ENCODE measurements at places on chromosomes 1 and 21.

DNA sequence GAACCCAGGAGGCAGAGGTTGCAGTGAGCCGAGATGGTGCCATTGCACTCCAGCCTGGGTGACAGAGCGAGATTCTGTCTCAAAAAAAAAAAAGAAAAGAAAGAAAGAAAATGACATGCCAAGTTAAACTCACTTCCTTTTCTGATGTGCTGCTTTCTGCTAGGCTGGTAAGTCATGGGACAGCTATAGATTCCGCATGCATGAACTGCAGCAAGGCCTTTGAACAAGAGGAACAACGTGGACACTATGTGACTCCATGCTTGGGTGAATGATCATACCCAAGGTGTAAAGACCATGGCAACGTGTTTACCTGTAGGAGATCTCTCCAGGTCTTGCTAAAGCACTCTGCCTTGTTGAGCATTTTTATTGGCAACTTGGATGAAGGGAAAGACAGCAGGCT is 10.3 kb upstream of the TTF2 start:
- DNase-seq, result no peak

DNA sequence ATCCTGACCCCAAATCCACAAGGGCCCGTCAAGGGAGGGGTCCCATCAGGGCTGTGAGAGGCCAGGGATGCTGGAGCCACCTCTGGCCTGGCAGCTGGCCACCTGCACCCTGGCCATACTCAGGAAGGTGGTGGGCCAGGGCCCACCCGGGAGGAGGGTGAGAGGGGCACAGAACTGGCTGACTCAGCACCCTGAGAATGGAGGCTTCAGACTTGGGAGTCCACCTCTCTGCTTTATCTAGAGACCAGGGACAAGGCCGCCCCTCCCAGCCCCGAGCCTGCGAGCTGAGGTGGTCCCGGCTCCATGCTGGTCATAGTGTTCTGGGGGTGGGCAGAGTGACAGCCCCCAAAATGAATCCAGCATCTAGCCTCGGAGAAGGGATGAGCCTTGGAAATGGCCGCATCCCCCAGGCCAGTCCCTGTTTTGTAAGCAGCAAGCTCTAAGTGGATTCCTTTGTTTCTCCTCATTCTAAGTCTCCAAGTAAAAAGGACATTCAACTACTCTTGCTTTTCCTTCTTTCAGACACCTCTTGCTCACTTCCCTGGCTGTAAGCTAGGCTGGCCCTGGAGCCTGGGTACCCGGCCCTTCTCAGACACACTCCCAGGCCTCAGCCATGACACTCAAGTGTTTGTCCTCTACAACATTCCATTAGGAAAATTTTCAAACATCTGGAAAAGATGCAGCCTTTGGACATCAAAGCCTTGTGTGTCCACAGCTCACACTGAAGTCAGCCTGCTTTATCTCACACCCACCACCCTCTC is 12.3 kb downstream of the WNT3A start:
- DNase-seq, result no peak

DNA sequence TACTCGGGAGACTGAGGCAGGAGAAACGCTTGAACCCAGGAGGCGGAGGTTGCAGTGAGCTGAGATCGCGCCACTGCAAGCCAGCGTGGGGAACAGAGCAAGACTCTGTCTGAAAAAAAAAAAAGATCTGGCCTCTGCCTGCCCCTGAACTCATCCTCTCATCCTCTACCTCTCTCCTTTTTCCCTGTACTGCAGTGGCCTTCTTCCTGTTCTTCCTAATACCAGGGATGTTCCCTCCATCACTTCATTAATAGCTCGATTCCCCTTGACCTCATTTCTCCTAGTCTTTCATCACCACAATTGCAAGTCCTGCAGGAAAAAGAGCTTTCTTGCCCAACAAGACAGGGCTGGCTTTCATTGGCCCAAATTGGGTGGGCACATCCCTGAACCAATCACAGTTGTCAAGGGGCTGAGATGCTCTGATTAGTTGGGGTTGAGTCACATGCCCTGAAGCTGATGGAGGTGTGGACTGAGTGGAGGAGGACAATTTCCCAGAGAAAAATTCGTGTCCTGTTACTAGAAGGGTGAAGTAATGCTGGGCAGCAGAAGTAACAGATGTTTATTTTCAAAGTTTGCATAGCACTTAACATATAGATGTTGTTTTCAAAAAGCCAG is 86.8 kb upstream of the PUM1 start:
- DNase-seq, result no peak

- DNase-seq, result no peak
These were observed 84.2 kb downstream of the KIRREL1 start for GRCh38 chr1:158077411-158078256.

DNA sequence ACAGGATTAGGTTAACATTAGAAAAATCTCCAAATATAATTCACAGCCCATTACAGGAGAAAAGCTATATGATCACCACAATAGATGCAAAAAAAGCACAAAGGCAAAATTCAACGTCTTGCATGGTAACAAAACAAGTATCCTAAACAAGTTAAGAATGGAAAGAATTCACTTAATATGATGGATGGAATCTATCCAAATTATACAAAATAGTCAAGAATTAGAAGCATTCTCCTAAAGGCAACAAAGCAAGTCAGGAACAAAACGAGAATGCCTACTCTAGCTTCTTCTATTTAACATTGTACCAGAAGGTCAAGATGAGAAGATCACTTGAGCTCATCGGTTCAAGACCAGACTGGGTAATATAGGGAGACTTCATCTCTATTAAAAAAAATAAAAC is 442.8 kb downstream of the SETD4 start:
- DNase-seq, result no peak

DNA sequence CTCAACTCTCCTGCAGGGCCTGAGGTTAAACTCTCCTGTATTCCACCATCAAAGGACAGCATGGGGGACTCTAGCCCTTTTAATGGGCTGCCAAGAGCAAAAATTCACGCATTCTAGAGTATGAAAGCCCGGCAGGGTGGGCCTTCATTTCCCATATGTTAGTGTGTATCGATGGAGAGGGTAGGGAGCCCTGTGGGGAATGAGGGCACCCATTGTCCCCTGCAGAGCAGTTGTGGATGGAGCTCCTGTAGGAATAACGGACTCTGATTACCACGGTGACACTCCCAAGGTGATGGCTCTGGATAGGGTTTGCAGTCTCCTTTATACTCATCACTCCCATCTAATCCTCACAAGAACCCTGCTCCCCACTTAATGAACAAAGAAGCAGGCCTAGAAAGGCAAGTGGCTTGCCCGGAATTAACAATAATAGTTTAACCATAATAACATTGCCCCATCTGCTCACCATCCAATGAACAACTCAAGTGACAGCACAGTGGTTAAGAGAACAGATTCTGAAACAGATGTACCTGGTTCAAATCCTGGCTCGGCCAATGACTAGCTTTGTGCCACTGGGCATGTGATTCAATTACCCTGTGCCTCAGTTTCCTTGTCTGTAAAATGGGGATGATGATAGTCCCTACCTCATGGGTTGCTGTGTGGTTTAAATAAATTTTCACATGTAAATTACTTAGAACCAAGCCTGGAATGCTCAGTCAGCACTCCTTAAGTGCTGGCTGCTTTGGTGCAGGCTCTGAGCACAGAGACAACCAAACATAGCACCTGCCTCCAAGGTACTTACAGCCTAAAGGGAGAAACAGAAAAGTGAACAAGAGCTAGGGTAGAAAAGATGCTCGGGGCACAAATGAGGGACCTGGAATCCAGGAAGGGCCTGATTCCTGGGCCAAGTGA is 29.0 kb downstream of the HIVEP3 start:
- DNase-seq, result no peak

- DNase-seq, result no peak
These were observed 48.0 kb downstream of the NID1 start for GRCh38 chr1:236016782-236017400.

DNA sequence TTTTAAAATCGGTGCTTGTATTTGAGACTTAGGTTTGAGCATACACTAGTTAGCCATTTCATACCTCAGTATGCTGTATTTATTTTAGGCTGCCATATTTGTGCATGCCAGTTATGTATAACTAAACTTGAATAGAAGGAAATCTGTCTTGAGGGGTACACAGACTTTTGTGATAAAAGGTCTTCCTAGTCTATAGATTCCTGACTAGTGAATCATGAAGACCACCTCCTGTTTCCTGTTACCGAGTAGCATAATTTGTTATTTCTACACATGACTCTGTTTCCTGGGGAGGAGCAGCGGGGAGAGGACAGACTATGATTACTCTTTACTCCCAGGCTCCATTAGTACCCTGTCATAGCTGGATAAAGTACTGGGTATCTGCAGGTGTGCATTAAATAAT is 316.8 kb upstream of the SNX7 start:
- DNase-seq, result no peak

DNA sequence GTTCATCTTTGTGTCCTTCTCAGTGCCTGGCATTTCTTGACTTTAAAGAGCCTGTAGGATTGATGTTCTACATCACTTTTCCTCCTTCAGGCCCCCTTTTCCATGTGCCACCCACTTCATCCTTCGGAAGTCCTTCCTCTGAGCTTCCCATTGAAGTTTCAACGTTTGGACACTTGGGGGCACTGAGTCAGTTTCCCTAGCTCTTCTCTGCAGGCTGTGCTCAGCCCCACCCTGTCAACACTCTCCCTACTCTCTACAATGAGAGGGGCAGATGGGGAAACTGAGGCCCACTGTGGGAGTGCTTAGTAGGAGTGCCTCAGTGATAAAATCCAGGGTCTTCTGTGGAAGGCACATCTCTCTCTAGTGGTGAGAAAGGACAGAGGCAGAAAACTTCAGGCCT is 11.9 kb downstream of the KCNJ10 start:
- no peak for DNase-seq

GRCh38 chr1:113141650-113142473 is 68.9 kb downstream of the LRIG2 start:
- DNase-seq, result no peak

GRCh38 chr1:221910222-221910621 is 168.3 kb upstream of the DUSP10 start:
- no peak for DNase-seq

DNA sequence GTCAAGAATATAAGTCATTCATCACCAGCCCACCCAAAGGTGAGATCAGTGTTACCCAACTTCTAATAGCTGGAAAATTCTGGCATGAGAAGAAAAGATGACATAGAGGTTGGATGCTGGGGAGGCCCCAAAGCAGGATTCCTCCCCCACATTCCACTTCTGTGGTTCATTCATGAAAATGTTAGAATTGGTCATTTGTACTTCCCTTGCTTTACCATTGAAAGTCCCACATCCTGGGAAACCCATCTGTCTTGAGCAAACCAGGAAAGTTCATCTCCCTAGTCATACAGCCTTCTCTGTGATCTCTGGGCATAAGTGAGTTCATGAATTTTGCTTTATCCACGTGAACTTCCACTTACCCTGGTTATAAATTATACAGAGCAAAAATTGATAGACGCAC is 66.8 kb downstream of the SERINC2 start:
- DNase-seq, result no peak

- no peak for DNase-seq
These were observed 10.8 kb downstream of the MFAP2 start for GRCh38 chr1:16969651-16970050.

DNA sequence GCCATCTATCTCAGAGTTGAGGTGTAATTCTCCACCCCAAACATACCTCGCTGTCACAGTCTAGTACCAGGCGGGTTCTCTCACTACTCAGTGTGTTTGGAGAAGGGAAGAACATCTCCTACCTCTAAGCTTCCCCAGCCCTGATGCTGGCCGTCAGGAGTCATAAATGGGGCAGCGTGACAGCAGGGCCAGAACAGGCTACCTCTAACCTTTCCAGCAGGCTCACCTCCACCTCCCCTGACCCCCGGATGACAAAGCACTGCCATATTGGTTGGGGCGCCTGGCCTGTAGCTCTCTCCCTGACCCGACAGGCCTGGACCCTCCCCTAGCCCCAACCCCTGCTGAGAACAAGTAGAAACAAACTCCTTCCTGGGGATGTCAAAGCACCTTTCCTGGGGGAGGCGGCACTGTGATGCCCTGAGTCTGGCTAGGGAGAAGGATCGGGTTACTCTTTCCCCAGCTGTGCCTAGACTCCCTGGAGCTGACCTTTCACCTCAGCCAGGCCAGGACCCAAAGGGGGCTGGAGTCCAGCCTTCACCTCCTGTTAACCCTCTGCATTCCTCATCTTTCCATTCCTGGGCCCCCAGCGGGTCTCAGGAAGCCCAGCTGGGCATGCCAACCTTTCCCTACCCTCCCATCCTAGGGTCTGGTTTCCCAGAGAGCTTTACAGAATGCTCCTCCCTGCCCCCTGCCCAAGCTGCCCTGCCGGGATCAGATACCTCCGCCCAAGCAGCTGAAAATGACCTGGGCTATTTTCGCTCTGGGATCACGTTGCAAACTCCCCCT is 34.2 kb downstream of the AHDC1 start:
- DNase-seq, result no peak
